M059J (cell line): ENCODE measurements at places on chromosomes 2 and 18.
A peak's percentile ranks its signal among the peaks of the same experiment; 100 is the strongest.

GRCh38 chr2:128380961-128381938 is 62.6 kb upstream of the HS6ST1 start:
- DNase-seq: no peak

DNA sequence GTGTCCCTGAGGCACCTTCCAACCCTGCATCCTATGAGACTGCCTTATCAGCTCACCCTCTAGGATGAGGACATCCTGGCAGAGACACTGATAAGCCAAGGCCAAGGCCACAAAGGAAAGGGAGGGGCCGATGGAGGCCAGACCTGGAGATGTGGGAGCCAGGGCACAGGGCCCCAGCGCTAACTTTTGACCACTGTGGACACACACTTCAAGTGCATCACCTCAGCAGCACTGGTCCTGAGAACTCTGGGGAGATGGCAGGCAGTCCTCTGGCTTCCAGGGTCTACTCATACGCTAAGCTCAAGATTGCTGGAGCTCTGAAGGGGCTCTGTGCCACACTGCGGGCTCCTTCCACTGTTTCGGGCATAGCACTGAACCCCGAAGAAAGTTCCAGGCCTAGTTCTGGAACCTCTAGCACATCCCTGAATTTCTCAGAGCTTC is 100.2 kb upstream of the ID2 start:
- DNase-seq: no peak

DNA sequence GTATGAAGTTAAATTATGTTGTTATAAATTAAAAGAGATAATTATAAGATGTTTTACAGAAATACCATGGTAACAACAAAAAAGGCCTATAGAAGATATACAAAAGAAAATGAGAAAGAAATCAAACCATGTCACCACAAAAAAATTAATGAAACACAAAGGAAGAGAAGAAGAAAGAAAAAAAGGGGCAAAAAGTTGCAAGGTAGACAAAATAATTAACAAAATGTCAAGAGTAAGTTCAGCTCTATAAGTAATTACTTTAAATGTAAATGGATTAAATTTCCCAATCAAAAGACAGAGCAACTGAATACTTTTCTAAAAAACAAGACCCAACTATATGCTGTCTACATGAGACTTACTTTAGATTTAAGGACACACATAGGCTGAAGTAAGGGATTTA is 378.4 kb upstream of the FSHR start:
- no peak for DNase-seq

DNA sequence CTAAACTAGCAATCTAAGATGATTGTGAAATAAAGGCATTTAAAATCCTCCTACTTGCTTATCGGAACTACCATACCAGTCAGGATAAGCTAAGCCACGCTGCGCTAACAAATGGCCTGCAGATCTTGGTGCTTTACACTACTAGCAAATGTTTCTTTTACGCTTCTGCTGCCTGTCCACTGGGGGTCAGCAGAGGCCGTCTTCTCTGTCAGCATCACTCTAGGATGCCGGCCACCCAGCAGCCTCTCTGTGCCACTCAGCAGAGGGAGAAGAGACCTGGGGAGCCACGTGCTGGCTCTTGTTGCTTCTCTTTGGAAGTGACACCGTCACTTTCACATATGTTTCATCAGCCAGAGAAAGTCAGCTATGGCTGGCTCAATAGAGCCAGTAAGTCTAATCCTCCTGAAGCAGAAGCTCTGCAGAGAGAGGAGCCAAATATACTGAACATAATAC is 36.6 kb downstream of the COPS8 start:
- DNase-seq: peak; percentile 60

GRCh38 chr2:118257696-118258095 is 169.4 kb downstream of the INSIG2 start:
- DNase-seq: no peak

DNA sequence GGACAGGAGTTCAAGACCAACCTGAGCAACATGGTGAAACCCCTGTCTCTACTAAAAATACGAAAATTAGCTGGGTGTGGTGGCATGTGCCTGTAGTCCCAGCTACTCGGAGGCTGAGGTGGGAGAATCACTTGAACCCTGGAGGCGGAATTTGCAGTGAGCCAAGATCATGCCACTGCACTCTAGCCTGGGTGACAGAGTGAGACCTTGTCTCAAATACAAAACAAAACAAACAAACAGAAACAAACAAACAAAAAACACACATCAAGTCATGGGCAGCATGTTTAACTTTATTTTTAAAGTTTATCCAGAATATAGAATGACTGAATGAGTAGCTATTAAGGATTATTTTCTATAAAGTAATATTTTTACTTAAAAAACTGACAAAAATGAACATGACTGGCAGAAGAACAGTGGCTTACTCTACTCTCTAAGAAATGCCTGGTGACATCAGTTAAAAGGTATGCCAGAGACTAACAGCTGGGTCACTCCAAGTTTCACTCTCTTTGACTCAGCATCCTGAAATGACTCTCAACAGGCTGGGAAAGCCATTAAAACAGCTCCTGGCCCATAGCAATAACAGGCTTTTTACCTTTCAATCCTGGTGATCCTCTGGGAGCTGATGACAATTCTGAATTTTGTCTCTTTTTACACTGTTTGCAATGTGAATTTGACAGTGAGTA is 281.6 kb upstream of the STON1 start:
- DNase-seq: peak; percentile 92

GRCh38 chr18:59938676-59939075 is 38.9 kb downstream of the PMAIP1 start:
- DNase-seq: no peak

- DNase-seq: peak; percentile 96
These were observed 42.0 kb downstream of the MCFD2 start for GRCh38 chr2:46873604-46874068.

DNA sequence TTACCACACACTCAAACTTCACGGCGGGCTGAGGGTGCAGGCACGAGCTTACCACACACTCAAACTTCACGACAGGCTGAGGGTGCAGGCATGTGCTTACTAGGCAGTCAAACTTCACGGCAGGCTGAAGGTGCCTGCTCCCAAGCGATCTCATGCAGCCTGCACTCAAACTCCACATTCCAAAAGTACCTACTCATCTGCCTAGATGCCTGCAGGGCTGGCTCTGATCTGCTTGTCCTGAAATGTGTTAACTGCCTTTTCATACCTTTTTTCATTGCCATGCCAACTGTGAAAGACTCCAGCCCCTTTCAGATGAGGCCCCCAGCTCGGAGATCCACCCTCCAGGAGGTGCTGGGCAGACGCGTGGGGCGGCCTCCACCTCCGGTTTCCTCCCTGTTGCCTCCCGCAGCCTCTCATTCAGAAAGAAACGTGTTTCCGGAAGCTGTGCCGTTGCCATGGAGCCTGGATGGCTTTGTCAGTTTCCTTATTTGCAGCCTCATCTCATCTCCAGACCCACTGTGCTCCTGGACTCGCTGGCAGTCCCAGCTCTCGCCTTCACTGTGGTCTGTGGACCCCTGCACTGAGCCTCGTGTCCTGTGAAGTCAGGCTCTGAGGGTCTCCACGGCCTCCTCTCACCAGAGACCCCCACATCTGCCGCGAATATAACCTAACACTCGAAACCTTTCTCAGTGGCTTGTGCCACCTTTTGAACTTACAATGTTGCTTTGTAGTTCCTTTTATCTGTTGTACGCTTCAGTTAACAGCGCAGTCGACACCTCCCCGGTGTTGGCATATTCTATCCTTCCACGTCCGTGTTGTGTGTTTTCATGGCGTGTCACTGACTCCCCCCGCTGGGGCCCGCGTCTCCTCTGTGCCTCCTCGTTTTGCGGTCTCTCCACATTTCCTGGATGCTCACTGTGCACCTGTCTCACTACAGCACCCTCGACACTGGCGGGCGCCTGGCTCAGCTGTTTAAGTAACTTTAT is 106.1 kb upstream of the ALKAL2 start:
- peak; percentile 93 for DNase-seq

DNA sequence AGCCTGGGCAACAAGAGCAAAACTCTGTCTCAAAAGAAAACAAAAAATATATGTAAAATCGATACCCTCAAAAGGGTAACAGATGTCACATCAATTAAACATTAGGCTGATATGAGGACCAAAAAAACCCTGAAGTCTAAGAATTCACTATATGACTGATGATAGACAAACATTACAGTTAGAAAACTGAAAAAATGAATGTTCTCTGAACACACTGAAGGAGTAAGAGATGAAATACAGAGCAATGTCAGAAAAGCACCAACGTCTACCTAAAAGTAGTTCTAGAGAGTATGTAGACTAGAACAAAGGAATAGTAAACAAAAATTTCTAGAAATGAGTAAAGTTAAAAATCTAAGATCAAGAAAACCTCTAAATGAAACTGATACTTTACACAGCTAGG is 81.9 kb downstream of the SLC66A3 start:
- no peak for DNase-seq

- peak; percentile 51 for DNase-seq
These were observed 193.2 kb upstream of the TPO start for GRCh38 chr2:1219901-1220573.

- DNase-seq: no peak
These were observed 557.8 kb upstream of the GCFC2 start for GRCh38 chr2:76268484-76268883.

DNA sequence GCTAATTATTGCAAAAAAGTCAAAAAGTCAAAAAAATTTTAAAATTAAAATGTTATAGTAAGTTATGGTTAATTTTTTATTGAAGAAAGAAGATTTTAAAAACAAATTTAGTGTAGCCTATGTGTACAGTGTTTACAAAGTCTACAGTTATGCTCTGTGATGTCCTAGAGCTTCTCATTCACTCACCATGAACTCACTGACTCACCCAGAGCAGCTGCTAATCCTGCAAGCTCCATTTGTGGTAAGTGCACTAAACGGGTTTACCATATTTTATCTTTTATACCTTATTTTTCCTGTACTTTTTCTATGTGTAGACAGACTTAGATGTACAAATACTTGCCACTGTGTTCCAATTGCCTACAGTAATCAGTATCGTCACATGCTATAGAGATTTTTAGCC is 788.2 kb downstream of the DSC3 start:
- no peak for DNase-seq

DNA sequence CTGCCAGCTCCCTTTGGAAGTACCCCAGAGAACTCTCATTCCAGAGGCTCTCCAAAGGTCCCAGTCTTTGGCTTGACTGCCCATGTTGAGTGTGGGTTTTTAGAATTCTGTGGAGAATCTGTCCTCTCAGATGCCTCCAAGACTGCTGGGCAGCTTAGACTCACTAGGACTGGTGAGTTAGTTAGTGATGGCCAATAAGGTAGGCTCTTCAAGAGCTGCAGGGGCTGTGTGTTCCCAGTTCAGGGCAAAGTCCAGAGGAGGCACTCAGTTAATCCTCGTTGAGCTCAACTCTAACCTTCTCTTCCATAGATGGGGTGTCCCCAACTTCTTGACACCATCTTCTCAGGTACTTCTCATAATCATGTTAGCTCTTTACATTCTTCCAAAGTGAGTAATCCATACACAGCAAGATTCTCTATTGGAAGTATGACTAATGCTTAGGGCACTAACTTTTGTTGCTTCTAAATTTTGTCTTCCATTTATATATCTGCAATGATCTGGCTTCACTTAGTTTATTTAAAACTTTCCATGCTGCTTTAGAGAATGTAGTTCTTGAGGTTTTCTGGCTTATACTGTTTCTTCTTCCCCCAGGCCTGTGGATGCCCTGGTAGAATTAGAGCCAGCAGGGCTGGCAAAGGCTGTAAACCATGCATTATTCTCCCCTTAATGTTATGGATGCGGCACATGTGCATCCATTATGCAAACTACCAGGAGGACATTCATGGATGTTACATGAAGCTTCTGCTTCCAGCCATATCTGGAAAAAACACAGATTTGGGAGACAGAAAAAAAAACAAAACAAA is 88.9 kb downstream of the POLE4 start:
- DNase-seq: peak; percentile 77

GRCh38 chr2:133415210-133415876 is 152.9 kb downstream of the NCKAP5 start:
- DNase-seq: peak; percentile 33

DNA sequence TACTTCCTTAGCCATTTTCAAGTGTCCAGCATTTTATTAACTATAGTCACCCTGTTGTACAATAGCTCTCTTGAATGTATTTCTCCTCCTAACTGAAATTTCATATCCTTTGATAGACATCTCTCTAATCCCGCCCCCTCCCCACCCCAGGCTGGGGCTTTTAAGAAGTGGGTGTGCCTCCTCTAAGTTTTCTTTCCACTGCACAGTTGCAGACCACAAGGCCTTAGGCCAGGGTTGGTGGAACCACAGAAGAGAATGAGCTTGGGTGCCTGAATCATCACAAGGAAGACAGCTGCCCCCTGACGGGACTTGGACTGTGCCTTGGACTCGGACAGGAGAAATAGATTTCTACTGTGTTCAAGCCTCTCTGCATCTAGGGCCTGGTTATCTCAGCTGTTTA is 193.4 kb downstream of the HAUS1 start:
- peak; percentile 55 for DNase-seq

- peak; percentile 57 for DNase-seq
These were observed 593.9 kb downstream of the NYAP2 start for GRCh38 chr2:225993430-225993829.

- DNase-seq: peak; percentile 88
These were observed 75.3 kb upstream of the RIOK3 start for GRCh38 chr18:23377669-23378301.

- no peak for DNase-seq
These were observed 965.6 kb upstream of the NRXN1 start for GRCh38 chr2:51997571-51997970.

DNA sequence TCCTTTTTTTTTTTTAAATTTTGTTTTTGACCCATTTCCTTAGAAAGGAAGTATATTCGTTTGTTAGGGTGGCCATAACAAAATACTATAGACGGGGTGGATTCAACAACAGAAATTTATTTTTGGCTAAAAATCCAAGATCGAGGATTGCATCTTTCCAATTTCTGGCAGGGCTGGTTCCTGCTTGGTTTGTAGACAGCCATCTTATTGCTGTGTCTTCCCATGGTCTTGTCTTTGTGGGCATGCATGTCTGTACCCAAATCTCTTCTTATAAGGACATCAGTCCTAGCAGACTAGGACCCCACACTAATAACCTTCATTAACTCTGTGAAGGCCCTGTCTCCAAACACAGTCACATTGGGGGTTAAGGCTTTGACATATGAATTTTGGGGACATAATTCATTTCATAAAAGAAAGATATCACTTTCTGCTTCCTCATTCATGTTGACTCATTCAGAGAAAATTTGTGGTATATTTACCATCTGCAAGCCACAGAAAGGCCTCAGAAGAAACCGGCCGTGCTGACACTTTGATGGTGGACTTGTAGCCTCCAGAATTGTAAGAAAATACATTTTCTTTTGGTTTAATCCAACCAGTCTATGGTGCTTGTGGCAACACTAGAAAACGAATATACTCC is 262.1 kb downstream of the LPIN1 start:
- DNase-seq: peak; percentile 67

GRCh38 chr2:85019121-85019520 is 48.2 kb downstream of the KCMF1 start:
- no peak for DNase-seq
